ENCODE measurements at places on chromosomes 7 and 10.
A peak's percentile ranks its signal among the peaks of the same experiment; 100 is the strongest.

- peak; percentile 16 for DNase-seq
Observed at GRCh38 chr10:93495654-93496321, 624 bp upstream of the CEP55 start.

DNA sequence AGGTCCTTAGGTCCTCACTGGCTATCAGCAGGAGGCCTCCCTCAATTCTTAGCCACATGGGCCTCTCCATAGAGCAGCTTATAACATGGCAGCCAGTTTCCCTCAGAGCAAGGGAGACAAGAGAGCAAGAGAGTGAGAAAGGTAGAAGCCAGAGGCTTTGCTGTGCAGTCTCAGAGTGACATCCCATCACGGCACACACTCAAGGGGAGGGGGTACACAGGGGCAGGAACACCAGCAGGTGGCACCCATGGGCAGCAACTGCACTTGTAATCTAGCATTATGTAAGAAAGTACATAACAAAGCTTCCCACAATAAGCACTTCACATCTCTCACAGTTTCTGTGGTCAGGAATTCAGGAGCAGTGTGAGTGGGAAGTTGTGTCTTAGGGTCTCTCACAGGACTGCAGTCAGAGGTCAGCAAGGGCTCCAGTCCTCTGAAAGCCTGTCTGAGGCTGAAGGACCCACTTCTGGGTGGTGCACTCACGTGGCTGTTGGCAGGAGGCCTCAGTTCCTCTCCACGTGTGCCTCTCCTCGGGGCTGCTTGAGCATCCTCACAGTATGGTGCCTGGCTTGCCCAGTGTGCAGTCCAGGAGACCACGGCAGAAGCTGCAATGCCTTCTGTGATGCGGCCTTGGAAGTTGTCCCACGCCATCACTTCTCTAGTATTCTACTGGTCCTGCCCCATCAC is 159.4 kb downstream of the OAT start:
- no peak for DNase-seq

GRCh38 chr7:71016401-71016800 is 115.5 kb upstream of the GALNT17 start:
- DNase-seq: no peak

- DNase-seq: no peak
Observed at GRCh38 chr7:25851332-25852210, 300.4 kb upstream of the NFE2L3 start.

DNA sequence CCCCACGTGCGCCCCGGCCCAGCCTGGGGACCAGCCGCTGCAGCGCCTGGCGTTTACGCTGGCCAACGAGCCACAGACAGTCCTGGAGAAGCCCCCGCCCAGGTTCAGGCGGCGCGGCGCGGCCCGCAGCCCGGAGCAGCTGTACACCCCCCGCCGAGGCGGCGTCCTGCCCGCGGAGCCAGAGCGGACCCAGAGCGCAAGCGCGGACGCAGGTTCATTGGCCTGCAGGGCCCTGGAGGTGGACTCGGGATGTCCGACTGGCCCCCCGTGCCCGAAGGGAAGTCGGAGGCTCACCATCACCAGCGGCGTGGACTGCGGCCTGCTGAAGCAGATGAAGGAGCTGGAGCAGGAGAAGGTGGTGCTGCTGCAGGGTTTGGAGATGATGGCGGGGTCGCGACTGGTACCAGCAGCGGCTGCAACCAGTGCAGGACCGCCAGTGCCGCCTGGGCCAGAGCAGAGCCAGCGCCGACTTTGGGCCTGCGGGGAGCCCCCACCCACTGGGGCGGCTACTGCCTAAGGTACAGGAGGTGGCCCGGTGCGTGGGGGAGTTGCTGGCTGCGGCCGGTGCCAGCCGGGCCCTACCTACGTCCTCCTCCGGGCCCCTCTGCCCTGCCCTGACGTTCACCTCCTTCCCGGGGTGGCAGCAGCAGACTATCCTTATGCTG is 72.0 kb upstream of the KCTD7 start:
- DNase-seq: no peak

GRCh38 chr10:46318799-46319198 is 32.0 kb downstream of the ANTXRL start:
- DNase-seq: no peak

- no peak for DNase-seq
Observed at GRCh38 chr10:65993451-65993850, 932.4 kb upstream of the LRRTM3 start.

- no peak for DNase-seq
Observed at GRCh38 chr7:134782121-134782623, 2.7 kb downstream of the CALD1 start.

GRCh38 chr10:458421-458851 is 231.0 kb downstream of the DIP2C start:
- peak; percentile 73 for DNase-seq

- DNase-seq: no peak
Observed at GRCh38 chr10:97329766-97330165, 4.8 kb downstream of the FRAT2 start.

GRCh38 chr7:157974678-157975230 is 612.9 kb downstream of the PTPRN2 start:
- no peak for DNase-seq

DNA sequence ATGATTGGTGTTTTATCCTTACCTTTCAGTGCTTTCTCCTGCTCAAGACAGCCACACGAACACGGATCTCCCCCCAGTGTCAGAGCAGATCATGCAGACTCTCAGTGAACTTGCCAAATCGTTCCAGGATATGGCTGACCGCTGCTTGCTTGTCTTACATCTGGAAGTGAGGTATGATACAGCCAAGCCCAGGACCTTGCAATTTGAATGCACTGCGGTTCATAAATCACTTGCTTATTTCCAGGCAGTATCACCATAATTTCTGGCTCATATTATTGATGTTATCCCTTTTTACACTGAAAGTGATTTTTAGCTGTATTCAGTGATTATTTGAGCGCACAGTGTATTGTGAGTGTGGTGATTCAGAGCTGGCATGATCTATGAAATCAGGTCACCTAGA is 129.7 kb upstream of the LRGUK start:
- no peak for DNase-seq

GRCh38 chr10:103592186-103593021 is 98.9 kb downstream of the NEURL1 start:
- peak; percentile 26 for DNase-seq

DNA sequence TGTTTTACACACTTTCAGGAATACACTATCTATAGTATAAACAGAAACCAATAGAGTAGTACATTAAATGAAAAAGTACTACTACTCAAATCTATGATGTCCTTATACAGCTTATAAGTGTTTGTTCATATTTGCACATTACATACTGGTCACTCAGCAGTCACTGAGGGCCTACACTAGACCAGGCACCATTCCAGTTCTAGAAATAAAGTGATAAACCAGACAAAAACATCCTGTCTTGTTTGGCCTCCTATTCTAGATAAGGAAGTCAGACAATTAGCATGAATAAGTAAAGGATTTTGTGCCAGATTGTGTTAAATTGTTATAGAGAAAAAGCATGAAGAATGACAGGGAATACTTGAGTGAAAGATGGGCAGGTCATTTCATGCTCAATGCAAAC is 219.0 kb downstream of the CRPPA start:
- no peak for DNase-seq

- DNase-seq: no peak
Observed at GRCh38 chr7:43351683-43352082, 231.2 kb upstream of the STK17A start.

GRCh38 chr10:131862548-131862947 is 38.3 kb upstream of the PPP2R2D start:
- no peak for DNase-seq

DNA sequence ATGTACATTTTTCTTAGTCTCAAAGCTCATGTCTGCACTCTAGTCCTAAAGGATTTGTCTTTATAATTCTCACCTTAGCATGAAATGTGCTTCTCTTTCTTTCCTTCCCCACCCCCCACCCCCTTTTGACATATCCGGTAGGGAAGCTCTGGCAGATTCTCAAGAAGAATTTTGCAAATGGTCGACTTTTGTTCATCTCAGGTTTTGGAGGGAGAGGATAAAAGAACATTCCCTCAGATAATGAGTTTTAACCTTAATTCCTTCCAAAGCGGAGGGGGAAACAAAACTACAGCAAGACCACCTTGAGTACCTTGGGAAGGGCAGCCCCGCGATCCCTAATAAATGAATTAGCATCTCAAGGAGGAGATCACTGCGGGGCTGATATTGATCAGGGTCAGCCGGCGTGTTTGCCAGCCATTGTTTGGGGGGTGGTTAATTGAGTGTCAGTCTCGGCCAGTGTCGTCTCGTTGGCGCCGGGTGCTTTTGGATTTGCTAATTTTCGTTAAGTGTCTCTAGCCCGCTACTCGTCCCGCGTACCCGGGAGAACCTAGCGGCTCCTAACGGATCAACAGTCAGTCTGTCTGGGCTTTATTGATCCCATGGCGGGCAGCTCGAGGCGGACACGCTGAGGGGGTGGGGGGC is 874 bp upstream of the BAMBI start:
- no peak for DNase-seq
